NCI-H2081 treated with DMSO at 0.1 percent for 48 hours (cell line): ENCODE measurements at places on chromosomes 1 and 21.

- no peak for DNase-seq
Measured at GRCh38 chr1:232123775-232124659, 497.4 kb downstream of the DISC1 start.

DNA sequence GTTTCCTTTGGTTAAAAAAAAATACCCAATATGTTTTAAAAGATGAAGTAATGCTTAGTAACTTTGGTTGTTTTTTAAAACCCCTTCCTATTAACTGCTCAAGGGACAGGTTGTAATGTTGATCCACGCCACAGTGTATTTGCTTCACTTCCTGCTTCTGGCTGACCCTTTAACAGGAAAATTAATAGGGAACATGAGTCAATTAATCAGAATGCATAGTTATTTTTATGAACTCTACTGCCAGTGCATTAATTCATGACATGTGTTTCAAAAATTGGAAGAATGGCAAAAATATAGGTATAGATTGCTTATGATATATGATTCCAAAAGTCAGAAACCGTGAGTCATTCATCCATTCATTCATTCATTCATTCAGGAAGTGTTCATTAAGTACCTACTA, 204.8 kb downstream of the SETD4 start:
- no peak for DNase-seq

GRCh38 chr1:48107516-48107915, 110.3 kb upstream of the TRABD2B start:
- no peak for DNase-seq

- no peak for DNase-seq
Measured at GRCh38 chr1:192747301-192747700, 61.5 kb upstream of the RGS2 start.

GRCh38 chr1:172673761-172674160, 14.9 kb downstream of the FASLG start:
- no peak for DNase-seq

DNA sequence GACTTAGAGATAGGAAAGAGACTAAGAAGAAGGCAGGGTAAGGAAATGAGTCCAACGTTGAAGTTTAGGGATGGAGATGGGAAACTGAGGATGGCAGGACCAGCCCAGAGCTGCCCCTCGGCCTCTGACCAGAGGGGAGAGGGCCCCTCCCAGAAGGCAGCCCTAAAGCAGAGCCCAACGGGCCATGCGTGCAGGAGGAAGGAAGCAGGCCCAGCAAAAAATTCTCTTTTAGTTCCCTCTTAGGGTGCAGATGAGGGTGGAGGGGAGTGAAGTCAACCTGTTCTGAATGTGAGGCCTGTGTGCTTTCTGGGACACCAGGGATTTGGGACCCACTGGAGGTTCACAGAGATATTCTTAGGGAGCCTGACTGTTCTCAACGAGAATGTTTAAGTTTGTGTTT, 225.4 kb downstream of the RHOU start:
- DNase-seq, result no peak

DNA sequence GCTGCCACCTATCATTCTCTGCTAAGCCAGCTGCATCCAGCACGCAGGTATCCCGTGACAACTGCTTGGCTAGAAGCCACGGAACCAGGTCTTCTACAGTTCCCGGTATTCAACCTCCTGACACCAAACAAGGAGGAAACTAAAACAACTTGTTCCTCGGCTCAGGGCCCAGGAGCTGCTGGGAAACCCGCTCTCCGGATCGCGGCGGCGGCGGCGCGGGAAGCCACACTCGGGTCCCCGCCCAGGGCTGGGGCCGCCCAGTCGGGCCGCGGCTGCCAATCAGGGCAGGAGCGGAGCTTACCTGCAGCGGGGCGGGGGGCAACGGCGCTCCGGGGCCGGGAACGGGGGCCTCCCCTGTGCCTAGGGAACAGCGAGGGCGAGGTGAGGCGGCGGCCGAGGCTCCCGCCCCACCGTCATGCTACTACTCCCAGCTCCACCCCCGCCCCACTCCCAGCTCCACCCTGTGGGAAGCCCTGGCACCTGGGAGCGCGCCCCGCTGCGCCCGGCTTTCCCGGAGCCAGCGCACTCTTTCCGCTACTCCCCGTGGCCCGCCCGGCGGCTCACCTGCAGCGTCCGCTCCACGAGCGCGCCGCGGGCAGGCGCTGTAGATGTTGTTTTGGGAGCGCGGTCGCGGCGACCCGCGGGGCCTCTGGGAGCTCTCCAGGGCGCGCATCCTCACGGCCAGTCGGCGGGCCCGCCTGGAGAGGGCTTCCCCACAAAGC, 12.1 kb downstream of the IL24 start:
- DNase-seq, result peak; percentile 27

GRCh38 chr1:117815926-117816325, 113.5 kb downstream of the GDAP2 start:
- no peak for DNase-seq

- DNase-seq, result no peak
Measured at GRCh38 chr1:213385806-213386324, 334.8 kb downstream of the RPS6KC1 start.

- no peak for DNase-seq
Measured at GRCh38 chr1:116408803-116409720, 36.0 kb downstream of the ATP1A1 start.

DNA sequence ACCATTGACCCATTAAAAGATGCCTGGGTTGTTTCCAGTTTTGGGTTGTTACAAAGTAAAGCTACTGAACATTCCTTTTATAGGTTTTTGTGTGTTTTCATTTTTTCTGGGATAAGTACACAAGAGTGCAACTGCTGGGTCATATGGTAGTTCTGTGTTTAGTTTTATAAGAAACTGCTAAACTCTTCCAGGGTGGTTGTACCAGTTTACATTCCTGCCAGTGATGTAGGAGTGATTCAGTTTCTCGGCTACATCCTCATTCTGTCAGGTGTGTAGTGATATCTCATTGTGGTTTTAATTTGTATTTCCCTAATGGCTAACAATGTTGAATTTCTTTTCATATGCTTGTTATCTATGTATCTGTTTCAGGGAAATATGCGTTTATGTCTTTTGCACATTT, 58.5 kb upstream of the DNAJC6 start:
- no peak for DNase-seq

- no peak for DNase-seq
Measured at GRCh38 chr1:104787866-104788510, 1038.3 kb downstream of the AMY1C start.

- DNase-seq, result no peak
Measured at GRCh38 chr21:39671986-39672385, 59.2 kb downstream of the B3GALT5 start.

DNA sequence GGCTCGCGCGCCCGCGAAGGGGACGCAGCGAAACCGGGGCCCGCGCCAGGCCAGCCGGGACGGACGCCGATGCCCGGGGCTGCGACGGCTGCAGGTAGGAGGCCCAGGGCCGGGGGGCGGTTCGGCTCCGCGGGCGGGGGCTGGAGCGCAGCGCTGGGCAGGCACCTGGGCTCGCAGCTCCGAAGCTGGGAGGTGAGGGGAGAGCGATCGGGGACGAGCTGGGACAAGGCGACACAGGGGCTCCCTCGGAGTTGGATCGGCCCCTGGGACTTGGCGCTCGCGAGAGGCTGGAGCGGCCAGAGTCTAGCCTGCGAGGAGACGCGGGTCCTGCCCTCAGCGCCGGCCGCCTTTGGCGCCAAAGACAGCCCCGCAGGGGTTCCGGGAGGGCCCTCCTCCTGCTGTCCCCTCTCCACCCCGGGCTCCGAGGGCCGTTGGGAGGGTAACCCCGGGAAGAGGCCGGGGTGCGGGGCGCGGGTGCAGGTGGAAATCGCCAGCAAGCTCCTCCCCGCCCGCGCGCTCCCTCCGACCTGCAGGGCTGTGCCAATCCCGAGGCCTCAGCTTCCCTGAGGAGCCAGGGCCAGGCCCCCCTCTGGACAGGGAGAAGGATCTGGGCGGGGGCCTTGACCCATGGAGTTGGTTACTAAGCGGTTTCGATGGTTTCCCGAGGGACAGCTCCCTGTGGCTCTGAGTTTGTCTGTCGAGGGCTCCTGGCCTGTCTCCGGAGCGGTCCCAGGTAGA, 401 bp downstream of the TP73 start:
- no peak for DNase-seq

GRCh38 chr1:202411422-202411821, 62.9 kb downstream of the PPP1R12B start:
- no peak for DNase-seq

DNA sequence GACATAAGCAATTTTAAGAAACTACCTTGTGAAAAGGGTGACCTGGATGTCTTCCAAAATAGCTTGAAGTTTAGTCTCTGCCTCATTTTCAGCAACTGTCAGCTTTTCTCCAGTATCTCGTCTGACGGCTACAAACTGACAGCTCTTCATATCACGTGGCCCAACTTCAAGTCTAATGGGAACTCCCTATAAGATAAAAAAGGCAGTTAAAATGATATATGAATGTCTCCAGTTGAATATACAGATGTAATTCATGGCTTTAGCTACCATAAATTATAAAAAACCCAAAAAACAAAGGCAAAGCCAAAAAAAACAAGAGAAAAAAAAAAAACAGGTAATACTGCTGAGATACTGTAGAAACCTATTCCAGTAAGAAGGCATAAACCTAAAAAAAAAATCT, 44.9 kb upstream of the SLC30A10 start:
- DNase-seq, result no peak

GRCh38 chr1:206725109-206725963, 40.6 kb downstream of the MAPKAPK2 start:
- no peak for DNase-seq

DNA sequence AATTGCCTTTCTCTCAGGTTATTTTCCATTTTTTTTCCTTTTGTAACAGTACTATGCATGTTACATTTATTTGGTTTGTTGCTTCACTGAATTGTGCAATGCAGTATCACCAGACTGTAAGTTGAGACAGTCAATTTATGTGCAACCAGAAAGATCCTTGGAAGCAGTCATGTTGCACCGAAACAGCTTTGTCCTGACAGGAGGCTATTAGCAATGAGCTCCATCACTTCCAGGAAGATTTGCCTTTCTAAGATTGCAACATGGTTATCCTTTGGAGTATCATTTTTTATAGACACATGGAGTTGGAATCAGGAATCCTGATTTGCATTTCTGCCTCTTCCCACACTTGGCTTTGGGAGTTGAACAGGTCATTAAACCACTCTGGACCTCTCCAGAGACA, 84.5 kb upstream of the ST6GALNAC5 start:
- DNase-seq, result no peak

- DNase-seq, result no peak
Measured at GRCh38 chr1:111758373-111758772, 2.7 kb downstream of the DDX20 start.

- DNase-seq, result no peak
Measured at GRCh38 chr1:47894410-47895278, 102.5 kb downstream of the TRABD2B start.

DNA sequence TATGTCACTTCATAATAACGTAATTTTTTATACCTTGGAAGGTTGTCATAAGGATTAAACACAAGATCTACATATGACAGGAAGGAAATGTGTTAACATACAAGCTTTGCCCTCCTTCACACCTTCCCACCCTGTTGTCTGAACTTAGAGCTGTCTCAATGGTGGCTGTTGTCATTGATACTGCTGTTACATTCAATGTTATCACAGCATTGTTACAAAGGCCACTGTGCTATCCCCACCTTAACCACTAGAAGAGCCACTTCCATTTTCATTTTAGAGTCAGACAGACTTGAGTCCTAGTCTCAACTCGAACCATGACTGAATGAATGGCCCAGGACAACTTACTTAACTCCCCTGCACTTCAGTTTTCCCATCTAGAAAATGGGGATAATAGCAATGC, 31.2 kb downstream of the TAS1R2 start:
- no peak for DNase-seq

DNA sequence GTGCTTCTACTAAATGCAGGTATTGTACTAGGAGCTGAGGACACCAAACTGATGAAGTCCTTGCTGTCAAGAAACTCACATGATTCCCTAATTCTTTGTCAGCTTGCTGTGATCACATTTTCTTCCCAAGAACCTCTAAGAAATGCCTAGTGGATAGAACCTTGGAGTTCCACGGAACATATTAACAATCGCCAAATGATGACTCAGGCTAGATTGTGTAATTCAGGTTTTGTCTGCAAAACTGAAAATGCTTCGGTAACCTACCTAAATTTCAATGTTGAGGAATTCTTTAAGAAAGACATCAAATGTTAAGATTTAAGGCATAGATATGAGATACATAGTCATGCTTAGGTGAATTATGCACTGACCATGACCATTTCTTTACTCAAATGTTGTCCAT, 1.7 kb upstream of the GADD45A start:
- no peak for DNase-seq

GRCh38 chr1:114431026-114431425, 80.0 kb downstream of the TRIM33 start:
- no peak for DNase-seq

DNA sequence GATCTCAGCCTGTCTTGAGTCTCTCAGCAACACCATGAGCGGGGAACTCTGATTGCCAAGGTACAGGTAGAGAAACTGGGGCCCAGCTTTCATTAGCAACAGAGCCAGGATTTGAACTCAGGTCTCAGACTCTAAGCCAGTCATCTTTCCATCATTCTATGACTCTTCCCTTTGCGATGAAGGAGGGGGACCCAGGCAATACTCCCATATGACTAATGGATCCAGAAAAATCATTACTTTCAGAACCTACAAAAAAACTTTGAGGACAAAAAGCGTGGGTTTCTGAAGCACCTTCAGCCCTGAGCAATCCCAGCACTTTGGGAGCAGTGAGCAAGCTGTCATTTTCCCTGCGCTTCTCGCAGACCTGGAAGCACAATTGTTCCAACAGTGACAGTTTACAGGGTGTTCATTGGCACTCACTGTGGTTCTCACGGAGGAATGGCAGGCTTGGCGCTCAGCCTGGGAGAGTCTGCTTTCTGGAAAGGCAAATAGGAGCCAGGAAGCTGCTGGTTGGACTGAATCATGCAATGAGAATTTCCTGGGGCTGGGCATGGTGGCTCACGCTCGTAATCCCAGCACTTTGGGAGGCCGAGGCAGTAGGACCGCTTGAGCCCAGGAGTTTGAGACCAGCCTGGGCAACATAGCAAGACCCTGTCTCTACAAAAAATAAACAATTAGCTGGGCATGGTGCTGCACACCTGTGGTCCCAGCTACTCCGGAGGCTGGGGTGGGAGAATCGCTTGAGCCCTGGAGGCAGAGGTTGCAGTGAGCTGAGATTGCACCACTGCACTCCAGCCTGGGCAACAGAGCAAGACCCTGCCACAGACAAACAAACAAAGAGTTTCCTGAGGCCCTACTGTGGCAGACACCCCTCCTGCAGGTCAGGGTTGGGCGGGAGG, 40.1 kb downstream of the SLC2A7 start:
- no peak for DNase-seq

DNA sequence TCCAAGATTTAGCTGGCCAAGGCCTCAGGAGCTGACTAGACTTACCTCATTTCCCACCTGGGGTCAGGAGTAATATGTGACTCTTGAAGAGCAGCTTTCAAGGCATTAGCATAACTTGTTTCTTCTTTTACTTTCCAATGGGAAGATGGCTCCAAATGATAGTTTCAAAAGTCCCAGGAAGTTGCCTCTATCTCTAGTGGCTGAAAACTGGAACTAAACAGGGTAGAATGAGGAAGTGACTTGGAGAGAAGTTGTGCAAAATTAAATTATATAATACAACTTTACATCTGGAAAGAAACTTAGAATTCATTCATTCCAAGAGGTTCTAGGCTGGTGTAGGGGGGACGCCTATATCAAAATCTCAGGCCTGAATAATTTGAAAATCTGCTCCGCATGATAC, 250.1 kb upstream of the FMN2 start:
- DNase-seq, result no peak

- no peak for DNase-seq
Measured at GRCh38 chr21:33362044-33362555, 37.3 kb downstream of the IFNAR1 start.
